SIG-M5 (cell line): ENCODE measurements at places on chromosomes 2 and 18.

GRCh38 chr2:188524519-188525113 lies 232.9 kb downstream of the GULP1 start:
- DNase-seq, result no peak

- DNase-seq, result no peak
Measured at GRCh38 chr2:219273937-219274336, 5.2 kb upstream of the DNAJB2 start.

DNA sequence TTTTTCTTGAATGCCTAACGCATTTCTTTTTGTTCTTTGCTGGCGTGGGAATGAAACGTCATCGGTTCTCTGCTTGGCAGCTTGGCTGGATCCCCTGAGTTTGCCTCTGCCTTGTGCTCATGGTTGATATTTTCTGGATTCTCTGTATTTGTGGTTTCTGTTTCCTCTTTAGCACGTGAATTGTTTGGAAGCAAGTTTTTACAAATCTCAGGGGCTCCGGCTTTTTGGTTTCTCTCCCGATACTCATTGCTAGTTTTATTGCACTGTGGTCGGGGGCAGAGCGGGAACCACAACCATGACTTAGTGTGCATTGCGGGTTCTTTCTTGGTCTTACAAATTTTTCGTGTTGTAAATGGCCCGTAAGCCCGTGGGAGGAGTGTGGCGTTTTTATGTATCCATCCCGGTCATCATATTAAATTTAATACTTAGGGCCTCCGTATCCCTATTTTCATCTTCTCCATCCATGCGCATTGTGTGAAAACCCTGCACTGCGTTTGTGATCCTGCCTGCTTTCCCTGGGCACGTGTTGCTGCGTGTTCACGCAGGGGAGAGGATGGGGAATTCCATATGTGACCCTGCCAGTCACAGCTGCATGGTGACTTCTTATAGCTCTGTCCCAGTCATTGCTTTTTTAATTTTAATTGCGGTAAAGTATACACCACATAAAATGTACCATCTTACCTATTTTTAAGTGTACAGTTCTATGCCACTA lies 9.4 kb downstream of the RAMP1 start:
- DNase-seq, result no peak

DNA sequence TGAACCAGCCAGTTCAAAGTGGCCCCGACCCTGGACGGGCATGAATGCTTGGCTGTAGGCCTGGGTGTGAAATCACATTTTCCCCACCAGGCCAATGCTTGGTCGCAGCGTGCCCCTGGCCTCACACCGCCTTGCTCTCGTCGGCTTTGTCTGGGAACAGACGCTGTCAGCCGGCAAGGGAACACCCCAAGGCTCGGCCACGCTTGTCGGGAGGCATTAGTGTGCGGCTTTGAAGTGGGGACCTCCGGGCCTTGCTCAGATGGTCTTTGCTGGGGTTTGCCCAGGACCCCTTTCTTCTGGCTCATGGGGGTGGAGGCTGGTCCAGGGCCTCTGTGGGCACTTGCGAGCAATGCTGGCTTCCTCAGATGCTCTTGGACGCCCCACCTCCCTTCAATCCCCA lies 79.1 kb downstream of the INHBB start:
- DNase-seq, result no peak

- no peak for DNase-seq
Measured at GRCh38 chr2:204325468-204325867, 219.8 kb upstream of the PARD3B start.

- no peak for DNase-seq
Measured at GRCh38 chr18:46360866-46361265, 256.7 kb downstream of the HAUS1 start.

DNA sequence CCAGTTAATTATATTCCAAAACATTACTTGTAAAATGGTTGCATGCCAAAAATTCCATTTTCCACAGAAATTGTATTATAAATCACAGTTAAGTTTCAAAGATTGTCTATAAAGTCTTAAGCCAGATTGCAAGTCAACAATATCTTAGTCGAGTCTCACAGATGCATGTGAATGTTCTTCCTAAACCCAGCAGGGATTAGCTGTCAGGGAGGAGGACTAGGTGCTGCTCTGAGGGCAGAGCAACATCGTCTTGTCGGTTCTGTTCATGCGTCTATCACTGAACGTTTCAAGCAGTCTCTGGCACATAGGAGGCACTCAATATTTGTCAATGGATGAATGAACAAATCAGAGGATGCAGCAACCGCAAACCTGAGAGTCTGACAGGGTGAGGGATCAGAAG lies 27.0 kb downstream of the EPB41L3 start:
- DNase-seq, result no peak

- no peak for DNase-seq
Measured at GRCh38 chr2:203209538-203209937, 29.3 kb upstream of the CYP20A1 start.

DNA sequence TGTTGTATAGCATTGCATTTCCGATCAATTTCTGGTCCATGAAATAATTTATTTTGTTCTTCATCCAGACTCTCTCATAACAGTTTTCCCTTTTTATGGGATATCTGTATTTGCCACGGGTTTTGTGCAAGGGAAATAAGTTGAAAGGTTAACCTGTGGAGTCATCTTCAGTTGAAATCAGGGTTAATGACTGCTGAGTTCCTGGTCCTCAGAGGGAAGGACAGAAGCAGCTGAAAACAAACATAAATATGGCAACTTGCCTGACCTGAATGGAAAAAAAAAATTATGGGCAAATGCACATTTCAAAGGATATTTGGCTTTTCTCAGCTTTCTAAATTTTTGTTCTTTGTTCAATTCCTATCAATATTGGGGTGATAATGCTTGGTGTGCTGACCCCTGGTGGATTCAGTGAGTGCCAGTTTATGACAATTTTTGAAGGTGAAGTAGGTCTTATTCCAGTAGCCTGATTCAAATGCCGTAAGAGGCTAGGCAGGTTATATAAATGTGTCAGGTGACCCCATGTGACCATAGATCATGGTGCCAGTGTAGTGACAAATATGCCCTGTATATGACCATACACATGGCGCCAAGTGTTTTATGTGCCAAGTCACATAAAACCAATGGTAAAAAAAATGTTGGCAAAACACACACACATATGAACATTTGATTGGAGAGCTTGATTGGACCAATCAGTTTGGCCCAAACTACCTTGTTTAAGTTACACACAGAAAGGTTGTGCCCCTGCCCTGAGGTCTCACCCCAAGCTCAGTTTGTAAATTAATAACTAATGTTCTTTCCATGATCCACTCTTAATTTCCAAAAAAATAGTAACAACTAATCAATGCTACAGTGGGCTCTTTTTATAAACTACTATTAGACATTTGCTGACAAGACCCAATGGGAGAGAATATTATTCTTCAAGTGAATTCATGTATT lies 47.6 kb upstream of the FAM124B start:
- DNase-seq, result no peak

DNA sequence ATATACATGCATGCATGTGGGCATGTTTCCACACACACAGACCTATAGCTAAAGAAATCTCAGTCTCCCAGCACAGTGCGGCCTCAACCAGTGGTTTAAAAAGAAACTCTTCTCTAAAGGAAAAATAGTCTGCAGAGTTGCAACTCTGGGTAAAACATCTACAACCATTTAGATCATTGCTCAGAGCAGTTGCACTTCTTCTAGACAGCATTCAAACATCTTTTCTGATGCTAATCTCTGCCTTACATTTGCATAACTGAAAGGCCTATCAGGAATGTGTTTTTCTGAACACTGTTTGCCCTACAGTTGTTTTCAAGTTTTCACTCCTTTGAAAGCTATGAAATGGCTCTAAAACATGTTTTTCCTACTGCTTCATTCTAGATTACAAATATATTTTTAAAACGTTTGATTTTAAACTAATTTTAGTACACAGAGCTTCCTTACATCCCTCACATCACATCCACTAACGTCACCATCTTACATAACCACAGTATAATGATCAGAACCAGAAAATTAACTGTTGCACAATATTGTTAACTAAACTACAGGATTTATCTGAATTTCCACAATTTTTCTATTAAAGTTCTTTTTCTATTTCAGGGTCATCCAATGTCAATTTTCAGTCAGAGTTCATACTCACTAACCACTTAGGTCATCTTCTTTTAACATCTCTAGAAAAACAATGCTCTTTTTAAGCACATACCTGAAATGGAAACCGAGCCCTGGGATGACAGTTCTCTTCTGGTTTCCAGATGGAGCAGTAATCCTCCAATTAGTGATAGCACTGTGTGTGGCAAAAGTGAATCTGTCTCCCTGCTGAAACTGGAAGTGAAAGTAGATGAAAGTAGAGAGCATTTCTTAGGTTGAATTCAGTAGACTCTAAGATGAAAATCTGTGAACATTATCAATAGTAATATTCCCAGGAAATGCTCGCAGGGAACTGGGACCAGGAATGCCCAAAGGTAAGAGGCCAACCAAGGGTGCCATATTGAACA lies 501.6 kb upstream of the GCFC2 start:
- no peak for DNase-seq

DNA sequence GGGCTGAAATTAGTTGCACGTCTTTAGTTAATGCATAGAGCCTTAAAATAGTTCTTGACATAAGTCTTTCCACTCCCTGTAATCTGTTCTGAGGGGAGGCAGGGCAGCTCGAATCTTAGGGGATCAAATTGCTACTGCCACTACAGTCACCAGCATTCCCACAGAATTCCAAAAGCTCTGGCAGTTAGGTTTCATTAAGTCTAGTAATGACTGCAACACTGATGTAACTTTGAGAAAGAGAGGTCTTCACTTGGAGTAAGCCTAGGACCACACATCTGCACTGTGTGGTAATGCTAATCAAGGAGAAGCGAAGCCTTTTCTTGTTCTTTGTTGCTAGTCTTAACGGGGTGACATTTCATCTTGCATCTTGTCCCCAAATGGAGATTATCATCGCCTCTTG lies 19.3 kb upstream of the NCK2 start:
- no peak for DNase-seq
